ENCODE measurements at places on chromosomes 12 and 14.

DNA sequence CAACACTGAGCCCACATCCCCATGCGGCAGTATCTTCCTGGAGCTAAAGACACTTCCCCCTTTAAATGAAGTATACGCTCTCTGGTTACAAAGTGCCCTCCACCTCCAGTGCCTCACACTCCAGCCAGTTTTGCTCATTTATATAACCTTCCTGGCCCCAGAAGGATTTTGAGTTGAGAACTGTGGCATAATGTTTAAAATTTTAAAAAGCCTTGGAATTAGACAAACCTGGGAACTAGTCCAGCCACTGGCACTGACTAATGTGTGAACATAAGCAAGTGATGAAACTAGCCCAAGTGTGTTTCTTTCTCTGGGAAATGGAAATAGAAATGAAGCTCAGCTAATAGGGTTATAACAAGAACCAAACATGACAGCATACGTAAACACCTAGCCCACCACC, 723.7 kb upstream of the USP15 start:
- no peak for DNase-seq

- no peak for DNase-seq
Observed at GRCh38 chr12:13606290-13606689, 375.1 kb downstream of the GRIN2B start.

DNA sequence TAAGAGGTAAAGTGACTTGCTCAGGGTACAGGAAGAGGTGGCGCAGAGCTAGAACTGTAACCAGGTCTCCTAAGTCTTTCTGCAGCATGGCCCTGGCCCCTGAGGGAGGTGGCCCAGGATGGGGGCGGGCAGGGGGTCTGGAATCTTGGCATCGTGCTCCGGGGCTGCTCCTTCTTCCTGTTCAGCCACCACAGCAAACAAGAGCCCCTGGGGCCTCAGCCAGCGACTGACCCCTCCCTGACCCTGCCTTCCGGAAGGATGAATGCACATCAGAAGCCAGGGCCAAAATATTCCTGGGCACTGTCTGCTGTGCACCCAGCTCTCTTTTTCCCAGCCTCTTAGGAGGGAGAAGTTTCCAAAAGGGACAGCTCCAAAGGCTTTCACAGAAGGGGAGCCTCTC, 242.8 kb downstream of the DPF3 start:
- no peak for DNase-seq

DNA sequence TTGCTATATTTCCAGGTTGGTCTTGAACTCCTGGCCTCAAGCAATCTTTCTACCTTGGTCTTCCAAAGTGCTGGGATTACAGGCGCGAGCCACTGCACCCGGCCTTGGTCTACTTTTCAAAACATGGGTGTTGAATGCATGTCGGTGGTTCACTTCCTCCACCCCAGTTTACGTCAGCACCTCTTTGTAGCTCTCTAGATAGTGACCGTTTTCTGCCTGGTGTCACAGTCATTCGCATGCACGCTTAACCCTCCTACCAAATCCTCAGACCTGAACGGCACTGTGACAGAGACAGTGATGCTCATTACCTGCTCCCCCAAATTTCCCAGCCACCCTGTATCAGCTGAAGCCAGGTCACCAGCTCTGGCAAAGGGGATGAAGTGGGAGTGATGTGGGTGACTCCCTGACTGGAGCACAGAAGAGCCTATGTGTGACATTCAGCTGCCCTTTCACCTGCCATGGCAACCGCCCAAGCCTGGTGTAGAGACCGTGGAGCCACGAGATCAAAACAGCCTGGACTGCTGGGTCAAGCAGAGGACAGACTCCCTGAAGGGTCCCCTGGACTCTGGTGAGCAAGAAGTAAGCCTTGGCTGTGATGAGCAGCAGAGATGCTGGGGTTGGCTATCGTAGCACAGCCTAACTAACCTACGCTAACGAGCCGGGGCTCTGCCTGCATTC, 66.2 kb upstream of the GPR68 start:
- no peak for DNase-seq

DNA sequence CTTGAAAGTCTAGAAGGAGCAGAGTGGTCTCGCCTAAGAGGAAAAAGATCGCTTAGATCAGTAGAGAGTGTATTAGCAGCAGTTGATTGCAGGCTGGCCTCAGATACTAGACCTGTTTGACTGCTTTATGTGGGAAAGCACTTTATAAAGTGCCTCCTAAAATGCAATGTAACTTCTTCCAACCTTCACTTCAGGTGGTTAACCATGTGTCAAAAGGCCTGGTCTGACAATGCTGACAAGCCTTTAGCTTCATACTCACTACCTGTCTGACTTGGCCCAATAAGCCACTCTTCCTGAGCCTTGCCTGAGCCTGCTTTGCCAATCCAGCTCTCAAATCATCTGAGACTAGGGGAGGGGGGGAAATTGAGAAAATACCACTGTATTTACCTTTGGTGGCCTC, 14.6 kb downstream of the MGAT4C start:
- no peak for DNase-seq

DNA sequence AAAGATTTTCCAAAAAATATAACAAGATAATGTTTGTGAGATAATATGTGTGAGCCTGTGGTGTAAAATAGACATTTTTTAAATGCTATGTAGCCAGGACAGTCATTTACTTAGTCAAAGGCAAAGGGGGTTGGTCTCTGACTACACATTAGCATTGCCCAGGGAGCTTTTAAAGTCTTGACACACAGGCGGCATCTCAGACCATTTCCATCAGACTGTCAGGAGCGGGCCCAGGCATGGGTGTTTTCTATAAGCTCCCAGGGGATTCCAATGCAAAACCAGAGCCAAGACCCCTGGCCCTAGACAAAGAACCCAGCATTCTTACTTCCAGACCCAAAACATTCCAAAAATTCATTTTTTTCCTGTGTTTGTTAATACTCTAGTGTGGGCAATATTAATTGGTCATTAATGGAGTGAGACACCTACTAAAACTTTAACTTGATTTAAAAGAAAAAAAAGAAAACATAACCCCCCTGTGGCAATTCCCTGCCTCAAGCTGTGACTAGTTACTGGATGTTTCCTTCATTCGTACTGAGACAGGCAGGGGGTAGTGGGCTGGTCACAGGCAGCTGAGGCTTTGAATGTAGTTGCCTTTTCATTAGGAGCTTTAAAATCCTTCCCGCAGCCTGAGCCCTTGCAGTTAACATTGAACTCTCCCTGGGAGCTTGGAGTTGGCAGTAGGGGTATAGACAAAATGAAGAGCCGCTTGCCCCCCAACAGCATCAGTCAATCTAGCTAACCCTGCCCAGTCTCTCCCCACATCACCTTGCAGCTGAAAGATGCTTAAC, 103.7 kb downstream of the CMKLR1 start:
- no peak for DNase-seq

DNA sequence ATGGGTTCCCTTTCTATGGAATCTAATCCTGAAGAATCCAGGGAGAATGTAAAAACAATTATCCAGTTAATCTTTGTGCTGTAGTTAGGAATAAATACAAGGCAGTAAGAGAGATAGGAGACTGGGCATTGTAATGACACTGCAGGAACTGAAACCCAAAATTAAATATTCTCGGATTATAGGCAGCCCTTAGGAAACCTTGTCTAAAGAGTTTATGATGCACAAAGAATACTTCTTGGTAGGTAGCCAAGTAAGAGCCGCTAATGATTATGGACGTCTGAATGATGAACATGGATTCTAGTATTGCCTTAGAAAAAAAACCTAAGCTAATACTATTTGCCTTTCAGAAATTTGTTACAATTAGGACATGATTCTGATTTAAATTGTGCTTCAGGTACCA, 165.4 kb upstream of the LRIG3 start:
- DNase-seq: no peak

DNA sequence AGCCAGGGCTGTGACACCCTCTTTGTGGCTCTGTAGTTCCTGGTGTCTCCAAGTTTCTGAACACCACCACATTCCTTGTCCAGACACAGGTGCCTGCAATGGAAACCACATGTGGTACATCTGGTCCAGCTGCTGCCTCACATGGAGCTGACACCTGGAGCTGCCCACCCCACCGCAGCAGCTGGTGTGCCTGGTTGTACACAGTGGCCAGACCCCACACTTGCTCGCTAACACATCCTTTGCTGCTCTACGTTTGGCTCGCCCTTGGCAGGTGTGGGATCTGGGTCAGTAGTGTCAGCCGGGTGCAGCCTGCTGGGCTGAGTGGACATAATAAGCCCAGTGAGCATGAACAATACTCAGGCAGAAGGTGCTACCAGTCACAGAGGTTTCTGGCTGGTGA, 198.9 kb downstream of the ADGRD1 start:
- no peak for DNase-seq

DNA sequence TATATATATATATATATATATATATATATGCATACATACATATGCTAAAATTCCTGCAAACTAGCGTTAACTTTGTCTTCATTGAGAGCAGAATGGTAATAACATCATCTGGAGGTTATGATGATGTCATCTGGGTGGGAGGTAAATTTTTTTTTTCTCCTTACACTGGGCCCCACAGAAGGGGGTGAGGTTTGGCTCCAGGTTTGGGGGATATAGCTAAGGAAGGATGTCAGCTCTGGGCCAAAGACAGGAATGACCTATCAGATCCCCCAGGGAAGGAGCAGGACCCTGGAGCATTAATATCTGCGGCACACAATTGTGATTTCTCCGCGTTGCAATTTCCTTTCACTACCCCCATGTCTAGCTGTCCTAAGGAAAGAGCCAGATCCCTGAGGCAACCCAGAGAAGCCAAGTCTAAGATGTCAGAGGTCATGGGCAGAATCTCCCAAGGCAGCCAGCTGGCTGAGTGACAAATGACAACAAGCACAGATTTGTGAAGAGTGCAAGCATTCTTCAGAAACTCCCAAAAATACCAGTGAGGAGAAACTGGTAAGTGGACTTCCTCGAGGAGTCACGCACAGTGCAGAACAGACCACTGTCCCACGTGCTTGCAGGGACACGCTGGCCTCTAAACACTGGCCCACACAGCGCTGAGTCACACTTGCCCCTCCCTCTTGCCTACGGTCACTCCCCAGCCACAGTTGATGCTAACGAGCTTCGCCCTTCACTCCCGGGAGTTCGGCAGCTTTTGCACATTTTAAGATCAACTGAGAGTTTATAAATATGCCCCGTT, 9.9 kb downstream of the UBC start:
- no peak for DNase-seq

GRCh38 chr12:93751864-93752610, 74.9 kb downstream of the CRADD start:
- DNase-seq: no peak

DNA sequence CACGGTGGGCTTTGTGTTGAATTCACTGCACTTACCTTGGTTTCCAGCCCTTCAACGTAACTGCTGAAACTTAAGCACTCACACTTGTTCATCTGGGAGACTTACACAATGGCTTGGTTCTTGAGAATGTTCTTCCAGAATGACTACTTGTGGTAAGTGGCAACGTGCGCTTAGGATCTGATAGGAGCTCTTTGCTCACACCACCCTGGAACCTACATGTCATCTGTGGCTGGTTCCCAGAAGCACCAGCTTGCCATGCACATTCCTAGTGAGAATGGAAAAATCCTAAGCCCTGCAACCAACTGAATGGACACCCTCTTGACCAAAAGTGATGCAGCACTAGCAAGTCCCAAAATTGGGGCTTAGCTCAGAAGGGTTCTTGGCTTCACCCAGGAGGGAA, 59.0 kb upstream of the FAM181A start:
- no peak for DNase-seq

- DNase-seq: no peak
Observed at GRCh38 chr12:72089678-72090077, 151.0 kb downstream of the TPH2 start.

DNA sequence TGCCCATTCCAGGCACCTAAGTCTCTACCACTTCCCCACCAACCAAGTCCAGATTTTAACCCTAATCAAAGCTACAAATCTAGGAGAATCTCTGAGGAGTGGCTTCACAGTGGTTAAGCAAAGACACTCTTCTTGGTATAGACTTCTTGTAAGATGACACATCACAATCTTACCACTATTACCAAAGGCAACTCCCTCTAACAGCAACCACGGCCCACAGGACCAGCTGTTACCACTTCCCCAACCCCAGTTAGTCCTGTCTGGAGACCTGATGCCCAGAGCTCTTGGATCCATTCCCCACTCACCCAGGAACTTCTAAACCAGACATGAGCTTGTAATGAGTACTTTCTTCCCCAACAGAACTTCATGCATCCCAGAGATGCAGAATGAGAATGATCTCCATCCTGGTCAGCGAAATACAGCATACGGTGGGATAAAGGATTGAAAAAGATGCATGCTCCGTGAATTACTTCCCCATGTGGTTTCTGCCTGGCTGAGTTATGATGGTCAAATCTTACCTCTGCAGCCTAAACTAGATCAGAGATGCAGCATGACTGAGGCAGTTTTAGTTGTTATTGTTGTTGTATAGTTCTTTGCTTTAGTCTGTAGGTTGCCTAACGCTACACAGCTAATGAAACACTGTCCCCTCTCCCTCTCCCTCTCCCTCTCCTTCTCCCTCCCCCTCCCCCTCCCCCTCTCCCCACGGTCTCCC, 87.7 kb upstream of the FOXN3 start:
- no peak for DNase-seq

DNA sequence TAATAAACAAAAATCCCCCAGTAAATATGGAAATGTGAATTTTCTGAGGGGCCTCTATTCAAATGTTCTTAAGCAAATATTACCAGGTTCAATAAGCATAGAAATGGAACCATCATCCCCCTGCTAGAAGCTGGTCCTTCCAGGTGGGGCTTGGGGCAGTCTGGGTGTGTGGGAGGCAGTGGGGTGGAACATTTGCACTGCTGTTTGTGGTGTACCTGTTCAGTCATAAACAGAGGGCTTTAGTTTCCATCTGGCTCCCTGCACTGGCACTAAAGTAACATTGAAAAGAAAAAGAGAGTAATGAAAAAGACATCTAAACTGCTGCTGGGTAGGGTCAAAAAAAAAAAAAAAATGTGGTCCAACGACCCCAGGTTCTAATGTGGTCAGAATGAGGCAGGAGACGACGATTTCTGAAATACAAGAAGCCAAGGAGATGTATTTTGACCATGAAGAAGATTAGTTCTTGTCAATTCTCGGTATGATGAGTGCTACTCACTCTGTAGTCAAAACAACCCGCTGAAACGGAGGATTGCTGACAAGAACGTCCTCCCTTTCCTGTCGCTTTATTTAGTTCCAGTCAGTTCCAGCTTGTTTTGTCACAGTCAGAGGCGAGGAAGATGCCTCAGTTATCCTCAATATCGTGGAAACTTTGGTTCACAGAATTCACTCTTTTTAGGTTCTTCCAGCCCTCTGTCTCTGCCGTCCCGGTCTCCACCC, 44.2 kb upstream of the MANSC4 start:
- no peak for DNase-seq

DNA sequence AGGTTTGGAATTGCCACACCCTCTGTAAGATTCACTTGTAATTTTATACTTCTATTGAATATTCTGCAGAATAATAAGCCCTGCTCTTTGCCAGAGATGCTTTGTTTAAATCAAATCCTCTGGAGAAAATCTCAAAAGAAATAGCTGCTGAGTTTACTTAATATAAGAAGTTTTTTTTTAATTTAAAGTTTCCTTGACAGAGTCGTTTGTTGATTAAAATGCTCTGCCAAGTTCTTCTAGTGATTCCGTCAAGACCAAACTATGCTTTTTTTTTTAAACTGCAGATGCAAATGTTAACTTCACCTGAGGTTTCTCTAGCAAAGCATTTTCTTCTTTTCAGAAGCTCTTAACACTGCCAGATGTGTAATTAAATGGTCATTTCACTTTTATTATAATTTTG, 13.4 kb upstream of the NAV3 start:
- DNase-seq: no peak
